GM23248 (cell line): ENCODE measurements at places on chromosomes 4 and X. TPM values are rescaled to one million over a fixed set of nuclear protein-coding genes. Genes with fewer than 3 reads are reported as not detected.

The PNMA5 gene
- not detected in 2 replicates for total RNA-seq

The MAGEA1 gene
- not detected in 2 replicates for total RNA-seq

The QRFPR gene
- total RNA-seq, result not detected in 2 replicates

The GUCY1A1 gene
- total RNA-seq, result not detected in 2 replicates

The LUZP4 gene
- not detected in 2 replicates for total RNA-seq

The TKTL2 gene
- not detected in 2 replicates for total RNA-seq

The GJB1 gene
- not detected in 2 replicates for total RNA-seq

The NPY1R gene
- not detected in 2 replicates for total RNA-seq

The GSX2 gene
- total RNA-seq, result not detected in 2 replicates

The GABRE gene
- total RNA-seq, result 20.8 and 30.4 TPM in 2 replicates

The CXCL5 gene
- not detected in 2 replicates for total RNA-seq

The ELF2 gene
- 33.5 and 34.5 TPM in 2 replicates for total RNA-seq

The PCDH10 gene
- total RNA-seq, result 0.11 TPM in 1 of 2 replicates, not detected in the other

The STPG2 gene
- total RNA-seq, result 0.32 TPM in 1 of 2 replicates, not detected in the other

- H3K4me1 ChIP-seq, result no peaks in the 10 kb centered on the region
- peak; percentile 14 for DNase-seq
- H3K27ac ChIP-seq, result no peak overlapping the region
- H3K36me3 ChIP-seq, result no peaks in the 10 kb centered on the region; the same call in 1 of the 2 replicates
Measured at GRCh38 chr4:83599183-83599582, 63.3 kb downstream of the GPAT3 start.

- H3K27ac ChIP-seq, result no peak overlapping the region
- no peaks in the 10 kb centered on the region for H3K27me3 ChIP-seq
- peak; percentile 10 for DNase-seq
- H3K36me3 ChIP-seq, result no peaks in the 10 kb centered on the region
Measured at GRCh38 chr4:126364311-126364911, 1049.7 kb downstream of the FAT4 start.

DNA sequence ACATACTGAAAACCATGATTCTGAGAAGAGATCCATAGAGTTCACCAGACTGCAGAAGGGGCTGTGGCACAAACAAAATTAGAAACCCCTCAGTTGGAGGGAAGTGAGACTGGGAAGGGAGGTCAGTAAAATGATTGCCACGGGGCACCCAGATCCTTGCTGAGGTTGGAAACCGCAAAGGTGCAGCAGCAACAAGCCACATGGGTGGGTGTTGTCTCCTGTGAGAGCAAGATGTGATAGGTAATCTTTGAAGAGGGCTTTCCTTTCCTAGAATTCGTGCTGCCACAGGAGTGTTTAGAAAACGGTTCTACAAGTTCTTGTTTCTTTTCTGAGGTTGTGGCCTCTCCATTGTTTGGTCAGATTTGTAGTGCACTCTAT lies 85.5 kb downstream of the NFKB1 start:
- H3K4me1 ChIP-seq, result no peaks in the 10 kb centered on the region
- H3K4me3 ChIP-seq, result no peak overlapping the region
- H3K36me3 ChIP-seq, result peaks cover 47% of the 10 kb centered on the region
- DNase-seq, result no peak
- H3K27ac ChIP-seq, result no peak overlapping the region

DNA sequence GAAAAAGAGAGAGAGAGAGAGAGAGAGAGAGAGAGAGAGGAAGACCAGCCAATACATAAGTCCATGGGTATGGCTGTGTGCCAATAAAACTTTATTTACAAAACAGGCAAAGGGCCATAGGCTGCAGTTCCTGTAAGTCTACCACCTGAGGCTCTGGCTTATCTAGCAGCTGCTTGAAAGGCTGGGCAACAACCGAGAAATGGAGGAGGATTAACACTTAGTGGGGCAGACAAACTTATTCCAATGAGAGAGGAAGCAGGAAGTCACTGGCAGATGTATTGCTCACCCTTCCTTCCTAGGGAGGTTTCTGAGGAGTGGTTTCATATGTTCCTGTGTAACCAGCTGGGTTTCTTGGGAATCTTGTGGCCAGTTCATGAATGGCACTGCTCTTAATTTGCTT lies 4.7 kb upstream of the GPR143 start:
- H3K4me3 ChIP-seq, result no peak overlapping the region
- no peaks in the 10 kb centered on the region for H3K4me1 ChIP-seq
- H3K36me3 ChIP-seq, result no peaks in the 10 kb centered on the region

DNA sequence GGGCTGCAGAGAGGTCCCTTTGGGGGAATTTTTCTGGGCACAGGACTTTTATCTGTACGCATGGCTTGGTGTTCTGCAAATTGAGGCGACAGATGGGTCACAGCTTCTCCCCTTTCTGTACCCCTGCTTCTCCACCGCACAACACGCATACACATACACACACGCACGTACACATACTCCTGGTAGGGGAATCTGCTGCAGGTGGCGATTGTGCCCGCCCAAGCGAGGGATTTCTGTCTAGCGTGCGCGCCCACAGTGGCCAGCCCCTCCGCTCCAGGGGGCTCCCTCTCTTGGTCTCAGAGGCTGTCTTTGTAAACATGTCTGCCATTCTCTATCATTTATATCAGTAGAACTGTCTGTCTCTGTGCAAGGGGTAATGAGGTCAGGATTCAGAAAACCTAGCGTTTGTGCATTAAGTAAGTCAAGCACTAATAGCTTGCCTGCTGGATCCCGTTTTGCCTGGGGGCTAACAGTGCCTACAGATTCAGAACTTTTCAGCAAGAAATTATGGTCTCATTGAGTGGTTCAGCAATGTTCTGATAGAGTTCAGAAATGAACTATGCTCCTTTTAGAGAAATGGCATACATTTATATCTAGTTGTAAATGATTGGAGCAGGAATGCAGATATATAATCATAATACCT lies 2.2 kb downstream of the GRID2 start:
- no peak overlapping the region for H3K27ac ChIP-seq
- H3K36me3 ChIP-seq, result no peaks in the 10 kb centered on the region
- peak overlapping the region; percentile 52; the same call in 1 of the 2 replicates for H3K4me3 ChIP-seq
- DNase-seq, result no peak
- H3K27me3 ChIP-seq, result peaks cover 59% of the 10 kb centered on the region

- no peaks in the 10 kb centered on the region for H3K27me3 ChIP-seq
- peaks cover 12% of the 10 kb centered on the region for H3K36me3 ChIP-seq
- DNase-seq, result no peak
- H3K4me1 ChIP-seq, result no peaks in the 10 kb centered on the region
- no peak overlapping the region for H3K4me3 ChIP-seq
Measured at GRCh38 chr4:48596336-48596735, 106.3 kb downstream of the ZAR1 start.

DNA sequence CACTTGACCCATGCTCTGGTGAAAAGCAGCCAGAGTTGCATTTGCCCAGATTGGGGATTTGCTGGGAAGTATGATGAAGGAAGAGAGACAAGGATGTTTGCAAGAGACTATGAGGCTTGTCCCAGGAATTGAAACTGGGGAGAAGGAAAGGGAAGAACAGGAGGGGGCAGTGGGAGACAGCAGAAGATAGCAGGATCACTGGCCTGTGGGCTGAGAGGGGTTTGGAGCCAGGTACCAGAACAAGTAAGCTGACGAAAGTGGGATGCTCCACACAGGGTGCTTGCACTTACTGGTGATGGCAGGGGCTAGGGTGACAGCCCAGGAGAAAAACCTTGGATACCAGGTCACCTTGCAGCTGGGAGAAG lies 3.4 kb upstream of the LETM1 start:
- no peak for DNase-seq
- no peaks in the 10 kb centered on the region for H3K36me3 ChIP-seq
- no peak overlapping the region for H3K4me3 ChIP-seq

DNA sequence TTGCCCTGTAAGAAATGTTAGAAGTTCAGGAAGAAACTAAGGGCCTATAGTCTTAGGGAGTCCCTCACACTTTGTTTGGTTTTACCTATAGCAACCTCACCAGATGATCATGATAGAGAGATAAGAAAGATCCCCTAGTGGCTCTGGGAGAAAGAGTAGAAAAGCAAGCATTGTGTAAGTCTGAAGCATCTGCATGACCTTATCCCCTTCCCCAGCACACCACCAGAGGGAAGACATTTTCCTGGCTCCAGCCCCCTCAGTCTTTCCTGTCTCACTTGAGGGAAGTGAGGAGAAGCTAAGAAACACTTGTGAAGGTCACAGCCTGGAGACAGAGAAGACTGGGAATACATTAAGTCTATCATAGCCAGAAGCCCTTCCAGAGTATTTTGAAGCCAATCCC lies 154.0 kb downstream of the EVC2 start:
- no peak for DNase-seq
- H3K27ac ChIP-seq, result no peak overlapping the region
- peaks cover 20% of the 10 kb centered on the region for H3K36me3 ChIP-seq
- H3K4me3 ChIP-seq, result no peak overlapping the region

GRCh38 chr4:30862196-30862595 lies 142.0 kb downstream of the PCDH7 start:
- H3K36me3 ChIP-seq, result no peaks in the 10 kb centered on the region
- no peaks in the 10 kb centered on the region; the same call in 1 of the 2 replicates for H3K27me3 ChIP-seq
- H3K4me1 ChIP-seq, result no peaks in the 10 kb centered on the region
- no peak overlapping the region for H3K4me3 ChIP-seq
- no peak overlapping the region for H3K27ac ChIP-seq

DNA sequence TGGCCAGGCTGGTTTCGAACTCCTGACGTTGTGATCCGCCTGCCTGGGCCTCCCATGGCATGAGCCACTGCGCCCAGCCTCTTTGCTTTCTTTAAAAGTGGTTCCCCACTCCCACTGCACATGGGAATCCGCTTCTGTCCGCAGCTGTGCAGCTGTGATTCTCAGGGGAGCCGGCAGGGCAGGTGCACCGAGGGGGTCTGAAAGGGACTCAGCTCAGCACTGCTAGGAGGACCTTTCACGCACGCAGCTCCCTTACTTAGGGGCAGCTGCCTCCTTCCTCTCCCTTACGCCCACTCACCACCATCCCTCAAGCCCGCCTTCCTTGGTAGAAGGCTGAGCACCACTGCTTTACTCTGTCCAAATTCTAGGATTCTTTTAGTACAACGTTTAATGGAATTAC lies 40.4 kb upstream of the CYP4V2 start:
- no peak overlapping the region for H3K4me3 ChIP-seq
- no peaks in the 10 kb centered on the region for H3K36me3 ChIP-seq
- 0 out of 2 replicates have a peak, but pooled peaks cover 3% of the 10 kb centered on the region for H3K27me3 ChIP-seq
- no peak for DNase-seq

DNA sequence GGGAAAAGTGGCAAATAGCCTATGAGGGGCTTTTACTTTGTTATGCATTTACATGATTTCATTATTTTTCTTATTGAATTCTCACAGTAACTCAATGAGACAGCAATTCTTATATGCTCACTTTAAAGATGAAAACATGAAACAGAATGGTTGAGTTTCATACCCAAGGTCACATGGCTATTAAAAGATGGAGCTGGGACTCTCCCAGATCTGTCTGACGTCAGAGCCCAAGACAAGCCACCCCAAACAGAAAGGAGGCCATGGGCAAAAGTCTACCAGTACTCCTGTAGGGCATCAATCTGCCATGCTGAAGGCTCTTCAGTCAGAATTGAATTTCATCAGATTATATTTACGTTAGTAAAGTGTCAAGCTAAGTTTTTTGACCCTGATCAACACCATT lies 13.2 kb downstream of the HSD17B11 start:
- H3K27me3 ChIP-seq, result no peaks in the 10 kb centered on the region
- no peak overlapping the region for H3K4me3 ChIP-seq
- no peak overlapping the region for H3K27ac ChIP-seq
- peaks cover 14% of the 10 kb centered on the region for H3K4me1 ChIP-seq

DNA sequence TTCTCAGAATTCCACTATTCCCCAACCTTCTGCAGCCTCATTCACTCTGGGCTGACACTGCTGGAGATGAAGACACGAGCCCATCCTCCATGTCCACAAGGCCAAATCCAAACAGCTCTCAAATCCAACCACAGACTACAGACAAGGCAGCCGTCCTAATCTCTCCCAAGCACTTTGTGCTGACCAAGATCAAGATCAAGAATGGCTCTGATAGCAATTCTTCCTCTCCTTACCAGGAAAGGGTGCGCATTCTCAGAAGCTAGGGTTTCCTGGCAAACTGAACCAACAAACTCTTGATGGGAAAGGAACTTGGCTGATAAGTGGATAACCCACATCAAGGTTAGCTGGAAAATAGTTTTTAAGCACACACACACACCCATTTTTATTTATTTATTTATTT lies 26.5 kb downstream of the RELL1 start:
- no peaks in the 10 kb centered on the region for H3K27me3 ChIP-seq
- no peak for DNase-seq

GRCh38 chr4:17310269-17310652 lies 201.6 kb downstream of the QDPR start:
- peak overlapping the region; percentile 45 for H3K27ac ChIP-seq
- peak; percentile 57 for DNase-seq
- H3K4me3 ChIP-seq, result peak overlapping the region; percentile 15; the same call in 1 of the 2 replicates
- no peaks in the 10 kb centered on the region for H3K36me3 ChIP-seq
- H3K4me1 ChIP-seq, result peaks cover 14% of the 10 kb centered on the region

DNA sequence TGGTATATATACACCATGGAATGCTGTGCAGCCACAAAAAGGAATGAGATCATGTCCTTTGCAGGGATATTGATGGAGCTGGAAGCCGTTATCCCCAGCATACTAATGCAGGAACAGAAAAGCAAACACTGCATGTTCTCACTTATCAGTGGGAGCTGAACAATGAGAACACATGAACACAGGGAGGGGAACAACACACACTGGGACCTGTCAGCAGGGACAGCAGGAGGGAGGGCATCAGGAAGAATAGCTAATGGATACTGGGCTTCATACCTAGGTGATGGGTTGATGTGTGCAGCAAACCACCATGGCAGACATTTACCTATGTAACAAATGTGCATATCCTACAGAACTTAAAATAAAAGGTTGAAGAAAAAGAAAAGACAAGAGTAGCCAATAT lies 81.1 kb upstream of the ADAD1 start:
- H3K27me3 ChIP-seq, result no peaks in the 10 kb centered on the region
- no peak for DNase-seq
- H3K4me1 ChIP-seq, result no peaks in the 10 kb centered on the region
- peaks cover 15% of the 10 kb centered on the region; the same call in 1 of the 2 replicates for H3K36me3 ChIP-seq
- no peak overlapping the region for H3K4me3 ChIP-seq

- no peaks in the 10 kb centered on the region for H3K36me3 ChIP-seq
- H3K27me3 ChIP-seq, result no peaks in the 10 kb centered on the region
- no peak for DNase-seq
- H3K4me1 ChIP-seq, result peaks cover 35% of the 10 kb centered on the region
Measured at GRCh38 chr4:168540503-168541265, 43.8 kb downstream of the PALLD start.

DNA sequence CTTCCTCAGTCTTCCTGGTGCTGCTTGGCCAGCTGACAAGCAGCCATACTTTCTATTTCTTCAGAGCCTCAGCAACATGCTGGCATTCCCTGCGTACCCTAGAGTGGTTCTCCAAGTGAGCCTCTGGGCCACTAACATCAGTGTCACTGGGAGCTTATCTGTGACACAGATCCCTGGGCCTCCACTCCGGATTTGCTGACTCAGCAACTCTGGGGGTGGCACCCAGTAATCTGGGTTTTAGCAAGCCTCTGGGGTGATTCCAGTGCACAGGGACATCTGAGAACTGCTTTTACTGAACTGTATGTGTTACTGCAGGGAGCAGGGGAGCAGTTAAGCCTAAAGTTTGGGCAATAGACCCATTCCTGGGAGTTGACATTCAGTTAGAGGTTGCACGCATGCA lies 28.2 kb upstream of the HMGB3 start:
- H3K4me1 ChIP-seq, result no peaks in the 10 kb centered on the region
- H3K4me3 ChIP-seq, result no peak overlapping the region
- no peak for DNase-seq

GRCh38 chrX:75228854-75229253 lies 45.0 kb upstream of the UPRT start:
- no peaks in the 10 kb centered on the region for H3K4me1 ChIP-seq
- no peaks in the 10 kb centered on the region for H3K36me3 ChIP-seq
- no peaks in the 10 kb centered on the region for H3K27me3 ChIP-seq
